ENCODE measurements at places on chromosomes 5 and 9. TPM values are rescaled to one million over a fixed set of nuclear protein-coding genes. Genes with fewer than 3 reads are reported as not detected.
A peak's percentile ranks its signal among the peaks of the same experiment; 100 is the strongest.

CCDC192 gene
- total RNA-seq, result not detected

LHX3 gene
- total RNA-seq, result not detected

DNA sequence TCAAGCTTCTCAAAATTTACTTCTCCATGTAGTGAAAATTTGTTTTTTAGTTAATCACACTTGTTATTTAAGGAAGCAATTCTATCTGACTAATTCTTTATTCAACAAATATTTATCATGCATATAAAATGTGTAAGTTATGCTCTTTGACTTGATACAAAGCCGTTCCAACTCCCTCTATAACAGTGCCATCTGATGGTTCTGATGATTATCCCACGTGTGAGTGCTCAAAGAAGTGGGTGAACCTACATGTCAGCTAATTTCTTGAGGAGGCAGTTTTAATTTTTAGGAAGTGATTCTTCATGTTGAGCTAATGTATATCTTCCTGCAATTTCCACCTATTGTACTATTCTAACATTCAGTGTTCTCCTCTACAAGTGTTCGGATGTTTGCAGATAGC lies 88.8 kb upstream of the BRINP1 start:
- DNase-seq, result no peak

DNA sequence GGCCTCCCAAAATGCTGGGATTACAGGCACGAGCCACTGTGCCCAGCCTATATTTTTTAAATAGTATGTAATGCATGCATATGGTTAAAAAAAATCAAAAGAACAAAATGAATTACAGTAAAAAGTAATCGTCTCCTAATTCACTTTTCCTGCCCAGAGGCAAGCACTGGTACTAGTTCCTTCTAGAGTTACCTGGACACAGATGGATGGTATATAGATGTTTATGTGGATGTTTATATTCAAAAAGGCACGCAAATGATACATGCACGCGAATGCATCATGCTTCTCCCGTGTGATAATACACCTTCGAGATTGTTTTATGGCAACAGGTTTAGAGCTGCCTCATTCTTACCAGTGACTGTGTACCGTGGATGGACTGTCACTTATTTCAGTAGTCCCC lies 21.4 kb downstream of the ABL1 start:
- no peak for DNase-seq

DNA sequence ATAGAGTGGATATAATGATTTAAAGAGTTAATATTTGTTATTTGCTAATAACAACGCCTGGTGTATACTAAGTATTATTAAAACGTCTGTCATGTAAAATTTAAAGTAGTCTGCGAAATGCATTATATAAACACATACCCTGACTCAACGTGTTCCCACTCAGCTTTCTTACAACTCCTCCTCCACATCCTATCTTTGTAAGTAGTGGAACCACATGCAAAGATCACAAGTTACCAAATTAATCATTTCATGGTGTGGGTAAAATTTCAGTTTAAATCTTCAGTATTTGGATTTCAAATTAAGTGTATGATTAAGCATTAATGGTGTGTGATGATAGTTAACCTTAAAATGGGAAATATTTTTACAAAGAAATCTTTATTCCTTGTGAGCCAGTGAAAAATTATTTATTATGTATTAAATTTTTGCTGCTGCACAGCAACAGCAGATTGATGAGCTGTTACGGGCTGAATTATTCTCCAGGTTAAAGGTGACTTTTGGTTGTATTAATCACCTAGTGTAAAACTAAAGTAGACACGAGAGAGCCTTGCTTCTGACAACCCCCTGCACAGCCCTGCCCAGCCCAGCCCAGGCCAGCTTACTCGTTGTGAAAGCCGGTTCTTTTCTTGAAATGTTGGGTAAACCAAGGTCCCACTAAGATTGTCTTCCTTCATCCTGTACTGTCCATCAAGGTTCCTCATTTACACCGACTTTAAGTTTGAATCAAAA lies 373.5 kb downstream of the DTWD2 start:
- no peak for DNase-seq

DNA sequence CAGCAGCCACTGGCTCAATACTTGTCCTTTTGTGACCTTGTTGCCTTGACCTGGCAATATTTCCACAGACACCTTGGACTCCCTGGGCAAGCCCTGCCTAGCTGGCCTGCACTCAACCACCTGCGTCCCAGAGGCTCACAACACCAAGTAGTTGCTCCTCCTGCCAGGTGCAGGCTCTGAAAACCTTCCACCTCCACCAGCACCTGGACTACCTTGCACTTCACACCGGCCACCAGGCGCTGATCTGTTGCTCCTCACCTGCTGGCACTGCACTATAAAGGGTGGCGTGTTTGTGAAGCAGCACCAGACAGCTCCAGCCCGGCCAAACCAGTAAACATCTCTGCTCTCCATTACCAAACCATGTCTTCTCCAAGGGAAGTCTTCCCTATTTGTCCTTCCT lies 997.7 kb downstream of the PTPRD start:
- DNase-seq, result no peak

DNA sequence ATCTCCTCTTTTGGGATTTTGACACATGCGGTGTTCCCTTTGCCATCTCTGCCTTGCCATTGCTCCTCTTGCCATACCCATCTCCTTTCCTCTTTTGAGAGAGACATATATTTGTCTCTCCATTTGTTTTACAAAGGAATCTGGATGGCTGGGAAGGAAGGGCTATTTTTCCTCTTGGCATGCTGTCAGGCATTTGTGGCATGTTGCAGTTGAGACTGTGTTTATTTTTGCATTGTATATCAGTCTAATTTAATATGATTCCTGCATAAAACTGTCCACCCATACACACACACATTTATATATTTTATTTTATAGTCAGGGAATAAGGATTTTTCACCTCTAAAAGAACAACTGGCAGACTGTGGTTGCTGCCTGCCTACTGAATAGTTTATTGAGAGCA lies 1105.8 kb upstream of the SEMA6A start:
- no peak for DNase-seq

DNA sequence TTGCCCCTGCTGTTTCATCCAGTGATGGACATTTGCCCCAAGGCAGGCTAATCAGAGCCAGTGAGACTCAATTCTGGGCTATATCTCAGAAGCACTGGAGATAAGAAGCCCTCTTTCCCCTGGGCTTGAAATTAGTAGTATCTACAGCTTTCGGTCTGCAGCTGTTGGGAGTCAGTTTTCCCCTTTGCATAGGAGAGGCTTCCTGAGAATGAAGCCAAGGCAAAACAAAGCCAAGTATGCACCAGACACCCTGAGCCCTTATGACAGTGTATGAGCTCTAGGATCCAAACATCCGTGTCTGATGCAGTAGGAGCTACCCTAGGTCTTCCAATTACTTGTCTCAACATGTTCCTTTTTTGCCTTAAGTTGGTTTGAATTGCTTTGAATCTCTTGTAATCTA lies 79.2 kb upstream of the PANK3 start:
- no peak for DNase-seq

GRCh38 chr9:37302277-37302676 lies 120.2 kb upstream of the GRHPR start:
- DNase-seq, result peak; percentile 72

DNA sequence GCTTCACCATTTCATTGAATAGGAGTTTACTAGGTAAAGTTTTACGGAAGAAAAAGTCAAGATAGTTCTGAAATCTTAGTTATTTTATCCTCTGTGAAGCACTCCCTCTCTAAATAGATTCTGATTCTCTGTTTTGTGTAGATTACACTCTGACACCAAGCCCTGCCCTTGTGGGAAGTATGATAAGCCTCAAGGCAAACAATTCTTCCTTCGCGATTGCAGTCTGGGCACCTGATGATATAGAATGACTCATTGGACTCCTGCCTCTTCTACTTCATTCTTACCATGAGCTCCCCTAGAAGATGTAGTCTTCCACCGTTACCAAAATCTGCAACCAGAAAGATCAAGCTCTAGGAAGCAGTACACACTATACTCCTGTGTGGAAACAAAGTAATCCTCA lies 626.9 kb upstream of the PTGER4 start:
- DNase-seq, result no peak

DNA sequence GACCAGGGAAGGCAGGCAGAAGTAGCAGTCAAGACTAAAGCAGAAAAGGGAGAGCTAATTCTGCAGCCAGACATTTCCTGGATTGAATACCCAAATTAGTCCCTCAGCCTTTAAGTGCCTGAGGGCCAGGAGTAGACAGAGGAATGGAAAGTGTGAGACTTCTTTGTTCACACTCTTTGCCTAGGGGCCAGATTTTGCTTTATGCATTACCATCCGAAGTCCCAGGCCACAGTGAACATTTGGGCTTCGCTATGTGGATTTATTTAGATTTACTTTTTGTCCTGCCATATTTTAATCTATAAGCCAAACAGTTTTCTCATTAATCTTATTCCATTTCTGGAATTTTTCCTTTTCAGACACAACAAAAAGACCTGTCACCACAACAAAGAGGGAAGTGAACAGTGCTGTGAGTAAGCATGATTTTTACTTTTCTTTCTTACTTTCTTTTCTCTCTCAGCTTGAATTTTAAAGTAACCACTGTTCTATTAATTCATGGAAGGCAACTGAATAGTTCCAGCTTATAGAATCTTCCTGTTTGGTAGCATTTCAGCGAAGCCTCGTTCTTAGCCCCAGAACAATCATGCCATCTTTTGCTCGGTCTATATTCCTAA lies 52.6 kb downstream of the PDCD1LG2 start:
- DNase-seq, result no peak

DNA sequence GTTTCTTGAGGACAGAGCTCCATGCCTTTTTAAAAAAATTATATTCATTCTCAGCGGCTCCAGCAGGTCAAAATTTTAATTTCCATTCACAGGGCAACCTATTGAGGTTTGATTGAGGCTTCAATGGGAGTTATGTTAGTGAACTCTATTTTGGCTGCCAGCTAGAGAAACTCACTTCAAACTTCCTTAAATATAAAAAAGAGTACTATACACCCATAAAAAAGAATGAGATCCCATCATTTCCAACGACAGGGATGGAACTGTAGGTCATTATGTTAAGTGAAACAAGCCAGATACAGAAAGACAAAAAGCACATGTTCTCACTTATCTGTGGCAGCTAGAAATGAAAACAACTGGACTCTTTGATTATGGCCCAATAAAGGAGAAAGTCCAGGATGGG lies 176.8 kb upstream of the IL12B start:
- DNase-seq, result no peak

DNA sequence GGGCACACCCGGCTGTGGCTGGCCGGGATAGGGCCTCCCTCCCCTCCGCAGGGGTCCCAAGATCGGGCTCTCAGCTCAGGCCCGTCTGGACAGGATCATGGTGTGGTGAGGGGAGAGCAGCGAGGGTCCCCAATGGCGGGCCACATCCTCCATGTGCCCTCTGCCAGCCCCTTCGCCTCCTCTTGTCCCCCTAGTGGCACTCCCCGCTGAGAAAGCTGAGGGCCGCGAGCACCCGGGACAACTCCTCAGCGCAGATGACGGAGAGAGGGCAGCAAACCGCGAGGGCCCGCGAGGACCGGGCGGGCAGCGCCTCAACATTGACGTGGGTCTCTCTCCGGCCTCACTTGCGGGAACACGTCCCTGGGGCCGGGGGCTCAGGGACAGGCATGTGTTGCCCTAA lies 24.6 kb downstream of the NKD2 start:
- no peak for DNase-seq

- DNase-seq, result no peak
Observed at GRCh38 chr9:136648751-136649150, 14.0 kb upstream of the EGFL7 start.

DNA sequence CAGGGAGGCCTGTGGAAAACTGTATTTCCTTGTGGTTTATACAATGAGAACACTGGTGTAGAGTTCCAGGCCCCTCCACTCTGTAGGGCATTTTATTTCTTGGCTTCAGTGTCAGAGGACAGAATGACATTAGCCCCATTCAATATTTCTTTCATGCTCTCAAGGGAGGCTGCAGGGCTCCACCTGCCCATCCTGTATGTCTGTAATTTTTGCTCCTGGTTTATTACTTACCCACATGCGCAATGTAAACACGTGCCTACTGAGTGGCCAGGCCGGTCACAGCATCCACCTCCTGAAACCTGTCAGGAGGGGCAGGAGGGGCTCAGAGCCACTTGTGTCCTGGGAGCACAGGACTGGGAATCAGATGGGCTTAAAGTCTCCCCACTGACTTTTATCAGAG lies 82.4 kb downstream of the GADD45G start:
- no peak for DNase-seq

Measured in activated CD8-positive, alpha-beta T cell treated with anti-CD3 and anti-CD28 coated beads for 36 hours (primary cell).